ENCODE measurements at places on chromosomes 5 and 9.

DNA sequence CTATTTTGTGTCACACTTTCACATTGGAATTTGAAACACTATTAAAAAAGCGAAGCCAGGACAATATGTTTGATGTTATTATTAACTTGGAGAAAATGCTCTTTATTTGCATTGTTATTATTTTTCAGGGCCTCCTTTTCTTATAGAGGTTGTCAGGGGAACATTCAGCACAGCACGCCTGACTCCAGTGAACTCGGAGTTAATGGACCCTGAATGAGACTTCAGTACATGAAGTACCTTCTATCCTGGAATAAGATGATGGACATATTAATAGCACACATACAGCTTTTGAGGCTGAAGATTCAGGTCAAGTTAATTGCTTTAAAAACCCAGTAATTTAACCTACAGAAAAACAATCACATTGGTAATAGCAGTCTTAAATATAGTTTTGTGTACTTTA lies 652.9 kb downstream of the SEMA5A start:
- DNase-seq, result no peak

DNA sequence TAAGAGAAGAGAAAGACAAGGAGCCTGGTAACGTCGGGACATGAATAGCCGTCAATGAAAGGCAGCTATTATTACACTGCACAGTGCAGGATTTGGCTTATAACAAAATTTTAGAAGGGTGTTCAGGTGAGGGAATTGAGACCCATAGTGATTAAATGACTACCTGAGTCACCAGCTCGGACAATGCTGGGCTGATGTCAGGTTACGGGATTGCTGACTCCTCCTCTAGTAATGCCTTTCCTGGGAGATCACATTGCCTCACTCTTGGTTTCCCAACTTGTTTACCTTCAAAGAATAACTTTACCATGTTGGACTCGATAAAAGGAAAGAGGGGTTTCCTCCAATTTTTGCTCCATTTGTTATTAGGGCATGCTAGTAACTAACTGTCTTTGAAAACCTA lies 132.6 kb downstream of the GHR start:
- DNase-seq, result no peak

GRCh38 chr5:131228646-131229045 lies 35.2 kb upstream of the CDC42SE2 start:
- DNase-seq, result no peak

GRCh38 chr9:35974800-35975199 lies 16.8 kb upstream of the OR2S2 start:
- DNase-seq, result no peak

DNA sequence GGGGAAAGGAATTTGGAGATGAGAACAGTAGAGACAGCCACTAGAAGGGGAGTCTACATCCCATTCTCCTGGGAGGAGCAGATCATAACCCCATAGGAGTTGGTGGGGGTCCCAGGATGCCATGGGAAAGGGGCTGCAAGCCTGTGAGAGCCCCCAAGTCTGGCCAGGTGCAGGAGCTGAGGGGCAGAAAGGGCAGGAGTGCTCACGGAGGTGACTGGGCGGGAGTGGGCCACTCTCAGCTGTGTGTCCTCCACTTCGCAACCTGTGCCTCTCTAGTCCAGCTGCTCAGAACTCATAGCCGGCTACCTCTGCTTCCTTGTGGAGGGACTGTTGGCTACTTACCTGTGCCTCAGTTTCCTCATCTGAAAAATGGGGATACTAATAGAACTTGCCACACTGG lies 263.9 kb downstream of the FSTL4 start:
- DNase-seq, result no peak

- DNase-seq, result no peak
Measured at GRCh38 chr5:59193616-59194319, 610.9 kb downstream of the RAB3C start.

DNA sequence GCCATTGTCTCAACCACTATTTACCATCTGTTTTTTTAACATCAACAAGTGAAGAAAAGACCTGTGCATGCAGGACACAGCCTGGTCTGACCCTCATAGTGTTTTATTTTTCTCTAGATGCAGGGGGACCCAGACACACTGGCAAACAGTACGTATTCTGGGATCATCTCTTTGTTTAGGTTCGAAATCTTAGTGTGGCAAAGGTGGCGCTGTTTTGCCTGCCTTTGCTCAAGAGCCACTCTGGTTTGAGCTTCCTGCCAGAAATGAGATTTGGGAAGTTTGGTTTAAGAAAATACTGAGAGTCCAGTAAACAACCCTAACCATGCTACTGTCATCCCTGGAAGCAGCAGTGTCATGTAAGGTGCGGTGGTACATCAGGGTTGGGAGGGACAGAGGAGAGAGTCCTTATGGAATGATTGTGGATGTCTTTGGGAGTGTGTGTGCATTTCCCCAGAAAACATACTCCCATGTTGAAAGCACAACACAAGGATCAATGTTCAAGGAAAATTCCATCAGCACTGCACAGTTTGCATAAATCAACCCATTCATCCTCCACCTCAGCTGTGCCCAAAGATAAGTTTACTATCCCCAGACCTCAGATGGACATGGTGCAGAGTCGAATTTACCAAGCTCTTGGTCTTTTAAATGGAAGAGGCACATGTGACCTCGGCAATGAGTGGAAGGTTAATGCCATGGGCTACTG lies 34.0 kb upstream of the FLT4 start:
- no peak for DNase-seq

Measured in stimulated activated CD8-positive, alpha-beta memory T cell treated with anti-CD3 and anti-CD28 coated beads, Interleukin-4, amount 100 ng/mL, for 1 hour (primary cell).